ENCODE measurements at places on chromosomes 7 and 10.

GRCh38 chr7:73766556-73767229, 3.4 kb downstream of the CLDN3 start:
- no peak for DNase-seq

DNA sequence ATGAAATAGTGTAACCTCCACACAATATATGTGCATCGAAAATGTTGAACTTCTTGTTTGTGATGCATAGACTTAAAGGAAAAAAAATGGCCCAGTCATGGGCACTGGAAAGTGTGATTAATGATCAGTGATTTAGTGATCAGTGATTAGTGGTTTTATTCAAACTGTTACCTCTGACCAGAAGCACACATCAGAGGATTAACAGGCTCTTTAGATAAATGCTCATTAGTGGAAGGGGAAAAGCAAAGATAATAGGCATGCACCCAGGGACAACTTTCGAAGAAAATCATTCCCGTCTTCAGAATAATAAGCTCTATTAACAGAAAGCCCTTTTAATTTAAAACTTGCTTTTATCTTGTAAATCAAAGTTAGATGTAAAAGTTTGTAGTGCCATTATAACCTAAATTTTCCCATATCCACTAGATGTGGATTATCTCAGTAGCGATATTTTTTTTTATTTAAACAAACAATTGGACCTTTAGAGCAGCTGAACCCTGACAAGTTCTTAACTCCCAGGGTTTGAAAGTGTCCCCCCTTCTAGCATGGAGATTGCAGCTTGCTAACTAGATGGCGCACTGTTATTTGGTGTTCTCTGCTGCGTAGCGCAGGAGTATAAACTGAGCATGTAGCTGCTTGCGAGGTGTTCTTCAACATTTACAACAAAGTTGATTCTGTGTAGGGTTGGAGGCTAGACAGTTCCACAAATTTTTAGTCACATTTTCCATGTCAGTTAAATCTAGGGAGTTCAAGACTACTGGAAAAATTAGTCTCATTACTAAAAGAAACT, at the start of gene CREB5:
Gene CREB5 (plus strand): TSS at position 643 of the 787 bp plus-strand sequence. CDS start 397 bp downstream, outside the sequence.
- no peak for DNase-seq

DNA sequence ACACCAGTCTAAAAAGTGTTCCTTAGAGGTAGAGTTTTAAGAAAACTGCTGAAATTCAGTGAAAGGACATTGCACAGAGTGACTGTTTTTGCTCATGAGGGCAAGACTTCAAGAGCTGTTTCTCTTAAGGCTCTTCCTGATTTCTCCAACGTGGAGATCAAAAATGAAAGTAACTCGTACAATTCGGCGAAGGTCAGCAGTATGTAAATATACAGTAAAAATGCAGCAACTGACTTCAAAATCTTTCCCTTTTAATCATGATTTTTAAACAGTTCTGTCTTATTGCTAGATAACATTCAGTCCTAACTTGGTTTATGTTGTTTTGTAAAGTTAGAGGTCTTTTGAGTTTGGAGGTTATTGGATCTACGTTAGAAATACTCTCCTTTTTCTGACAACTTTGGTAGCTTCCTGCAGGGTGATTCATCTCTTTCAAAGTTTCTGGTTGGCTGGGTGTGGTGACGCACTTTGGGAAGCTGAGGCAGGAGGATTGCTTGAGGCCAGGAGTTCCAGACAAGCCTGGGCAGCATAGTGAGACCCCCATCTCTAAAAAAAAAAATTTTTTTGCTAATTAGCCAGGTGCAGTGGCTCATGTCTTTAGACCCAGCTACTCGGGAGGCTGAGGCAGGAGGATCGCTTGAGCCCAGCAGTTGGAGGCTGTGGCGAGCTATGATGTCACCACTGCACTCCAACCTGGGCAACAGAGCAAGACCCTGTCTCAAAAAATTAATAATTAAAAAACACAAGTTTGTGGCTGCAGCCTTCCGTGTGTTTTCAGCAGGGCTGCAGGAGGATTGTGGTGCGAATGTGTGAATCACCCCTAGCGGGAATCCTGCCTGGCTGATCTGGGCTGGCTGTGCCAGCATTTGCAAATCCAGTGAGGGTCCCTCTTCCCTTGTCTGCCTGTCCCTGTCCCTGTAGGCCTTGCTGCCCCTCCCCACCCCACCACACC, 29.2 kb upstream of the AP5Z1 start:
- DNase-seq = no peak

GRCh38 chr10:14365266-14365665, 34.5 kb upstream of the FRMD4A start:
- no peak for DNase-seq

- DNase-seq = no peak
These were observed 439.7 kb upstream of the IGFBP3 start for GRCh38 chr7:46360811-46361210.
